MCF 10A (cell line): ENCODE measurements at places on chromosomes 1 and 21.

GRCh38 chr1:234730770-234731568, 121.0 kb upstream of the IRF2BP2 start:
- DNase-seq = peak; percentile 79

GRCh38 chr1:224781800-224782199, 147.7 kb upstream of the DNAH14 start:
- DNase-seq = no peak

DNA sequence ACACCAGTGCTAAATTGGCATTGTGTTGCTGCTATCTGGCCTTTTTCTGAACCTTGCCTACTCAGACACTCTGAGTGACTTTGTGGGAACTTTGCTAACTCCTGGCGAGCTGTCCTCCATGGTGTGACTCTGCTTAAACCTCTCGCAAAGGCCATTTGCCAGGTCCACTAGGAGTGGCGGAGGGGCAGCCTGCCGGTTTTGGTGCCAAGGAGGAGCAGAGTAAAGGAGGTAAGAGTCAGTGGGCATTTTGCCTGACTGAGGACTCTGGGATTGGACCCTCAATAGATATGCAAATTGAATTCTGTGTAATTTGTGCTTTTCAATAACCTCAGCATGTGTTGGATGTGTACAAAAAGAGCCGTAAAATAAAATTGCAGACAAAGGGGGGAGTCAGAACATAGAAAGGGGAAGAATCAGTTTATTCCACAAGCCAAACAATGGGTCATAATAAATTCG, 386.6 kb upstream of the NFIA start:
- DNase-seq = no peak

GRCh38 chr21:45001134-45002095, 61.6 kb downstream of the SLX9 start:
- DNase-seq = peak; percentile 89

DNA sequence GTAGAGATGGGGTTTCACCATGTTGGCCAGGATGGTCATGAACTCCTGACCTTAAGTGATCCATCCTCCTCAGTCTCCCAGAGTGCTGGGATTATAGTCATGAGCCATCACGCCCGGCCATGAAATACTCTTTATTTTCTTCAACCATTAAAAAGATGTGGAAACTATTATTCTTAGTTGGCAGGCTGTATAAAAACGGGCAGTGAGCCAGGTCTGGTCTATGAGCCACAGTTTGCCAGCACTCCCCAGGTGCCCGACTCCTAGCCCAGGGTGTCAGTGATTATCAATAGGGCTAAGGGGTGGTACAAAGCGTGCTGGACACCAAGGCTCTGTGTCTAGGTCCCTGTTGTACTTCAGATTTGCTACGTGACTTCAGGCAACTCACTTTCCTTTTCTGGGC, 3.7 kb upstream of the TMEM61 start:
- DNase-seq = peak; percentile 70

DNA sequence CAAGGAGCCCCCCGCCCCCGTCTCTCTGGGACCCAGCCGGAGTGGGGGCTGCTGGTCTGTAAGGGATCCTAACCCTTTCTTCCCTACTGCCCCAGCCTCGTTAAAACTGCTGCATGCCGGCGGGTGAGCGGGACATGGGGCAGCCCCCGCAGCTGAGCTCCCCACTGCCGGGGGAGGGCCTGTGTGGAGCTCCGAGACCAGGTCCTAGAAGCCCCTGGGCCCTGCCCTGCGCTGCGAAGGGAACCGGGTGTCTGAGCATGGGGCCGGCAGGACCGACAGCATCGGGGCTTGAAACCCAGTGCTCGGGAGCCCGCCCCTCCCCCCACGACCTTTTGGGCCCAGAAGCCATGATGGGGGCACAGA, 9.2 kb upstream of the COL6A1 start:
- DNase-seq = no peak

GRCh38 chr21:45831991-45832740, 149.4 kb upstream of the COL6A1 start:
- peak; percentile 4 for DNase-seq

DNA sequence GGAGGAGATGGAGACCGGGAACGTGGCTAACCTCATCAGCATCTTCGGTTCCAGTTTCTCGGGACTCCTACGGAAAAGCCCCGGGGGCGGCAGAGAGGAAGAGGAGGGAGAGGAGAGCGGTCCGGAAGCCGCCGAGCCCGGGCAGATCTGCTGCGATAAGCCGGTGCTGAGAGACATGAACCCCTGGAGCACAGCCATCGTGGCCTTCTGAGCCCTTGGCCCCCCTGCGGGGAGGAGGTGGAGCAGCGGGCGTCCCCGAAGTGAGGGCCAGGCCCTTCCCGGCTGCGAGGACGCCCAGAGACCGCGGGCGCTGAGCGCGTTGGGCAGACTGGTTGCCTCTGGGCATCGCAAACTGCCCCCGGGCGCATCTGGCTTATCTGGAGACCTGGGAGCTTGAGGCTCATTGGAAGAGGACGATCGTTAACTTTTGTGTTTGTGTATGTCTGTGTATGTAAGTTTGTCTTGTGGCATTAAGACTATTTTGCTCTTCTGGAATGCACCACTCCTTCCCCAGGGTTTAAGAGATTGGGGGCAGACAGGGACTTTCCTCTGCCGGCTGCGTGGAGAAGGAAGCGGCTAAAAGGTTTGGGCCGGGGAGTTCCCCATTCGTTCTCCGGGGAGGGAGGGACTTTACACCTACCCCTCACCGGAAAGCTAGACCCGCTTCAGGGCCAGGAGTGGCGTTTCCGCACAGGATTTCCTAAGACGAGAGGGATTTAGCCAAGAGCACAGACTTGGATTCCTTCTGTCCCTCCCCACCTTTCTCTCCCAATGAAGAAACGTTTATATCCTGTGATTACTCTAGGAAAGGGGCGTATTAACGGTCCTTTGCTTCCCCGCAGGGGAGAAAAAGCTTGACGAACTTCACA, 1.4 kb downstream of the IER5 start:
- DNase-seq = peak; percentile 97

DNA sequence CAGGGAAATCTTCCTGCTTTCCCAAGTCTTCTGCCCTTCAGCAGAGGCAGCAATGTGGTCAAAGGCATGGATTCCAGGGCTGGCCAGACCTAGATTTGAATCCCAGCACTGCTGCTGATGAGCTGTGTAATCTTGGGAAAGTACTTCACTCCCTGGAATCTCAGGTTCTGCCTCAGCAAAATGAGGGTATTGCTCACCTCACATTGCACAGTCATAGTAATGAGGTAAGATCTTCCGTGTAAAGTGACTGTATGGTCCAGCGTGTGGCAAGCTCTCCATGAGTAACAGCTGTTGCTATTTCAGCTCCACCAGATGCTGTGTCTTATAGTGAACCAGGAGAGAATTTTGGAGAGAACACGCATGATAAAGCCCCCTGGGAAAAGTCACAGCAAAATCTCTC, 56.1 kb upstream of the F3 start:
- peak; percentile 83 for DNase-seq

- DNase-seq = no peak
Measured at GRCh38 chr1:110225756-110226404, 15.8 kb downstream of the KCNC4 start.

GRCh38 chr1:111737216-111738132, 1.7 kb downstream of the INKA2 start:
- no peak for DNase-seq

GRCh38 chr1:173861731-173862145, 6.1 kb downstream of the GAS5 start:
- DNase-seq = peak; percentile 40

GRCh38 chr1:101314244-101314643, 77.4 kb downstream of the S1PR1 start:
- peak; percentile 70 for DNase-seq

- peak; percentile 73 for DNase-seq
Measured at GRCh38 chr21:34510148-34511142, 1.6 kb downstream of the KCNE1 start.

GRCh38 chr1:231590453-231591198, 36.0 kb upstream of the DISC1 start:
- peak; percentile 85 for DNase-seq

DNA sequence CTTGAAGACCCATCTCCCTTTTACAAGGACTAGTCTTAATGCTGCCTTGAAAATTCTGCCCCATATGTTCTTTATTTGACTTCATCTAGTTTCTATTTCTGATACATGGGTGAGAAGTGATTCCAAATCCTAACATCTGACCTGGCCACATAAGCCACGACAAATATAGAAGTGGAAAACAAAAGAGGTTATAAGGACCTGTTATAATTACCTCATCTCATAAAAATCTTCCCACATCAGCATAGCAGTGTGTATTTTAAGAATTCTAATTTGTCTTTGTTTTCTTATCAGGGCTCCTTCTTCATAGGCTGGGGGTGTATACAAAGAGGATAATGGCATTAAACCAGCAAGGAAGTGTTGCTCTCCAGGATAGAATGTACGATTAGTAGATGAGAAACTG, 1007.4 kb downstream of the TTLL7 start:
- DNase-seq = no peak

DNA sequence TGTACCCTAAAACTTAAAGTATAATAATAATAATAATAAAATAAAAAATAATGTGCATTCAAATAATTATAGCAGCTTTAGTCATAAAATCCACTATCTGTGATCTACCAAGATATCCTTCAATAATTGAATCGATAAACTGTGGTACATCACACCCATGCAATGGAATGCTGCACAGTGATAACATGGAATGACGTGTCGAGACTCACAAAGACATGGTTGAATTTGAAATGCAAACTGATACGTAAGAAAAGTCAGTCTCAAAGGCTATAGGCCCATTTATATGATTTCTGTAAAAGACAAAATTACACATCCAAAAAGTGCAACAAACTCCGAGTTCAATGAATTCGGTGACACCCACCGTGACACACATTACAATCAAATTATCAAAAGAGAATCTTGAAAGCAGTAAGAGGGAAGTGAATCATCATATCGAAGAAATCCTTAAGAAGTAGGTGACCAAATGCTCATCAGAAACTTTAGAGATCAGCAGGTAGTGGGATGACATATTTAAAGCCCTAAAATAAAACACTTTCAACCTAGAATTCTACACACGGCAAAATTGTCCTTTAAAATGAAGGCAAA, 5.2 kb upstream of the SPRR2E start:
- no peak for DNase-seq

DNA sequence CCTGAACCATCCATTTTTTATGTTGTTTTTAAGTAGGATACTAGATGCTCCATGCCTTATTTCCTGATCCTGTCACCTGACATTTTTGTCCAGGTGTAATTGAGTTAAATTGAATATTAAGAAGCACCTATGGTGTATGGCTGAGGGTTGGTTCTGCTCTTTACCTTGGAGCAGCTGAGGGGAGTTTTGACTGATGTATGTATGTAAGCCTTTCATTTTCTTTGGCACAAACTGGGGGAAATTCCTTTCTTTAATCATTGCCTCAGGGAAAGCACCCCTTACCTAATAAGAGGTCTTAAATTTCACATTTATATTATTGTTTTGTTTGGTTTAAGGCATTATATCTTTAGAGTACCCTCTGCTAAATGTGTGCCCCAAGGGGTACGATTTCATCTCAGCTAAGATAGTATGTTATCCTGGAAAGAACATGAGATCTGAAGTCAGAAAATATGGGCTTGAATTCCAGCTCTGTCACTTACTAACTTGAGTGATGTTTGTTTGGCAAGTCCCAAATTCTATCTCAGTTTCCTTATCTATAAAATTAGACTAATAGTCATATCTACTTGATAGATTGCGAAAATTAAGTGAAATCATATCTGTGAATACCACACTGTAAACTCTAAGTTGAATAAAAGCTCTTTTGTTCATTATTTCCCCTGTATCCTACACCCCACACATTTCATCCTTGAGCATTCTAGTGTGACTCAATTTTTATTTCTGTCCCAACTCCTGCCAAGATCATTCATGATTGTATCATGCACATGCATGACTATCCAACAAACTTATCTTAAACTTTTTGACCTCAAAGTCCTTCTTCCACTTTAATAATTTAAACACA, 57.7 kb upstream of the NUF2 start:
- DNase-seq = no peak

DNA sequence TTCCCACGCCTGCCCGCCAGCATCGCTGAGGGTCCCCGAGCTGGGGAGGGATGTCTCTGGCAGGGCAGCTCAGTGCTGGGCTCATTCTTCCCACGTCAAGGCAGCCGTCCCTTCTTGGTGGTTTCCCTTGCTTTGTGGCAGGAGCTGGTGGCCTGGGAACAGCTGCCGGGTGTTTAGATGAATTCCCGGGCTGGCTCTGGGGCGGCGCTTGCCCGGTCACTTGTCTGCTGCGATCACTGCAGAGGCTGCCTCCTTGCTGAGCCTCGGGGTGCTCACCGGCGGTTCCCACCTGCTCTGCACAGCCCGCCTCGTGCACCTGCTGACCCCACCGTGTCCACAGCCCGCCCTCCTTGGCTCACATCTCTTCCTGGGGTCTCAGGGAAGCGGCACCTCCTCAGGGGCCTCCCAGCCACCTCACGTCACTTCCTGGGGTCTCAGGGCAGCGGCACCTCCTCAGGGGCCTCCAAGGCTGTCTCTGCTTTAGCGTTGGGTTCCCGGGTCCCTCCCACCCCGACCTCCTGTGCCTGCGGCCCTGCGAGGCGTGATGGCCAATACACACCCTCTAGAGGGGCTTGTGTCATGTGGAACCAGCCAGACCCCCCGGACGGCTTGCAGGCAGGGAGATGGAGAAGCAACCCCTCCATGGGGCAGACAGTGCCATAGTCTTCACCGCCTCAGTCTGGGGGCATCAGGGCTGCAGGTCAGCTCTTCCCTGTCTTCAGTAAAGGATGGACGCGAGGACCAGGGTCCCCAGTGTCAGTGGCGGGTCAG, 13.5 kb downstream of the COL18A1 start:
- no peak for DNase-seq

DNA sequence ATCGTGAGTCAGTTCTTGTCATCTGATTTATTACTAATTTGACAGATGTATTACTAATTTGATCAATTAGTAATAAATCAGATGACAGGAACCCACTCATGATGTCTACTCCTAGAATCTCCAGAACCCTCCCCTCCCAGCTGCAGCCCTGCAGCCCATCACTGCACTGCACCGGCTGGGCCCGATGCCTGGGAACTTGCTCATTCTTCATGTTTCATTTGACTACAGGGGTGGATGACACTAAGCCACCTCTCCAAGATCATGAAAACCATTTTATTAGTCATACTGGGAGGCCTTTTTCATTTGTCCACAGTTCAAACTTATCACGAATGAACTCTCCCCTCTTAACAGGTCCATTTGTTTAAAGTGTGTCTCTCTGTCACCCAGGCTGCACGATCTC, 41.0 kb downstream of the KCNH1 start:
- DNase-seq = no peak

DNA sequence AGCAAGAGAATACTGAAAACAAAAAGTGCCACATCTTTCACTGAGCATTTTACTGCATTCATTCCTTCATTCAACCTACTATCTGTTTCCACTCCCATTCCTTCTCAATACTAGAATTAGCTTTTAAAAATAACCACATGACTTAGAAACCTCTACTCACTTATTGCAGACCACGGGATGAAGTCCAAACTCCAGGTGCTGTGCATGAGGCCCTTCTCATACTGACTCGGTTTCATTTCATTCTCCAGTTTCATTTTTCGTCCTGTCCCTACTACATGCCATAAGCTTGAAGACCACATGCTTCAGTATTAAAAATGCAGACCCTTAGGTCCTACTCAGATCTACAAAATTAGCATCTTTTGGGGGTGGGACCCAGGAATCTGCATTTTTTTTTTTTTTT, 2.3 kb upstream of the BACH1 start:
- DNase-seq = no peak

- no peak for DNase-seq
Measured at GRCh38 chr1:56666112-56666608, 21.0 kb downstream of the PRKAA2 start.

GRCh38 chr21:27083144-27083543, 116.3 kb upstream of the ADAMTS5 start:
- no peak for DNase-seq

- DNase-seq = peak; percentile 54
Measured at GRCh38 chr1:115839029-115839678, 1.8 kb downstream of the NHLH2 start.
